HFFc6 (cell line): ENCODE measurements at places on chromosomes 7 and 10. TPM values are rescaled to one million over a fixed set of nuclear protein-coding genes. Genes with fewer than 3 reads are reported as not detected.

Gene HOGA1
- 0.66 and 0.68 TPM in 2 replicates for total RNA-seq

Gene AZGP1
- total RNA-seq, result not detected in 3 replicates

Gene THNSL1
- total RNA-seq, result 3.3 to 4.6 TPM (median 3.7 TPM) in 3 replicates

Gene HK1
- total RNA-seq, result 147 and 153 TPM in 2 replicates

Gene CYP26C1
- total RNA-seq, result 0.09 TPM in 1 of 3 replicates, not detected in the others

Gene HKDC1
- total RNA-seq, result 0.33 to 0.84 TPM in 2 of 3 replicates, not detected in the other

Gene SPOCK2
- total RNA-seq, result not detected in 3 replicates

Gene MBL2
- total RNA-seq, result not detected in 3 replicates

Gene TPK1
- total RNA-seq, result 0.21 to 0.73 TPM in 2 of 3 replicates, not detected in the other

Gene EFCAB10
- not detected in 3 replicates for total RNA-seq

Gene GPRIN2
- total RNA-seq, result not detected in 2 replicates

Gene LIPM
- not detected in 3 replicates for total RNA-seq

Gene TAS2R4
- 0.11 to 0.13 TPM (median 0.12 TPM) in 3 replicates for total RNA-seq

Gene NPTX2
- total RNA-seq, result not detected in 3 replicates

Gene HOXA13
- total RNA-seq, result 13.2 to 16.4 TPM (median 15.2 TPM) in 3 replicates

Gene PHKG1
- total RNA-seq, result 0.27 to 0.31 TPM (median 0.29 TPM) in 3 replicates

Gene PLEKHA1
- 19.0 to 30.2 TPM (median 25.6 TPM) in 3 replicates for total RNA-seq

Gene THSD7A
- total RNA-seq, result not detected in 3 replicates

Gene KLF14
- not detected in 3 replicates for total RNA-seq

Gene DPCD
- 30.4 to 38.3 TPM (median 36.1 TPM) in 3 replicates for total RNA-seq

Gene CALML5
- not detected in 3 replicates for total RNA-seq

Gene NOS3
- total RNA-seq, result 0.83 to 2.2 TPM (median 1.3 TPM) in 3 replicates

Gene LRRD1
- not detected in 3 replicates for total RNA-seq

Gene TPST1
- 22.4 to 28.8 TPM (median 25.8 TPM) in 3 replicates for total RNA-seq

Gene NAT16
- total RNA-seq, result not detected in 3 replicates

Gene FAM25C
- not detected in 3 replicates for total RNA-seq

Gene CTAGE15
- 0.07 TPM in 1 of 3 replicates, not detected in the others for total RNA-seq

Gene SFTPA2
- not detected in 3 replicates for total RNA-seq

Gene SYT15B
- 0.24 to 2.0 TPM (median 0.72 TPM) in 3 replicates for total RNA-seq

Gene ZNF777
- 14.0 to 15.0 TPM (median 14.2 TPM) in 3 replicates for total RNA-seq

Gene SRRM3
- total RNA-seq, result 0.12 TPM in 1 of 3 replicates, not detected in the others

Gene LLCFC1
- total RNA-seq, result not detected in 3 replicates

Gene SH2D4B
- total RNA-seq, result 0.04 TPM in 1 of 3 replicates, not detected in the others

Gene HMX2
- not detected in 3 replicates for total RNA-seq

Gene ASB10
- total RNA-seq, result not detected in 3 replicates

Gene CYP3A4
- not detected in 3 replicates for total RNA-seq

Gene FOXP2
- 0.41 TPM in 1 of 3 replicates, not detected in the others for total RNA-seq

Gene BCL7B
- 50.4 to 56.8 TPM (median 55.7 TPM) in 3 replicates for total RNA-seq

Gene FAM25G
- total RNA-seq, result not detected in 3 replicates

Gene LIPJ
- not detected in 2 replicates for total RNA-seq

Gene CLEC2L
- total RNA-seq, result not detected in 3 replicates

Gene AGAP9
- total RNA-seq, result 2.6 to 3.5 TPM (median 2.8 TPM) in 3 replicates

Gene USP54
- total RNA-seq, result 7.7 to 10.5 TPM (median 9.3 TPM) in 3 replicates

Gene GPR85
- 2.0 to 3.1 TPM (median 2.1 TPM) in 3 replicates for total RNA-seq

Gene CHN2
- total RNA-seq, result not detected in 3 replicates

Gene PRXL2A
- total RNA-seq, result 0.26 TPM in 1 of 2 replicates, not detected in the other

Gene ANKRD30A
- not detected in 3 replicates for total RNA-seq

Gene IDI2
- total RNA-seq, result not detected in 3 replicates

Gene C10orf71
- total RNA-seq, result not detected in 2 replicates

Gene HOXA10
- total RNA-seq, result 39.4 to 42.2 TPM (median 39.7 TPM) in 3 replicates

Gene CPEB3
- 0.92 to 1.1 TPM (median 1.0 TPM) in 3 replicates for total RNA-seq

Gene WDR86
- total RNA-seq, result not detected in 3 replicates

Gene WBP1L
- total RNA-seq, result 37.3 to 40.6 TPM (median 40.2 TPM) in 3 replicates

Gene COL13A1
- total RNA-seq, result 38.2 and 46.6 TPM in 2 replicates

Gene XPNPEP1
- total RNA-seq, result 58.5 to 68.9 TPM (median 62.3 TPM) in 3 replicates

Gene DUSP5
- 33.4 to 55.1 TPM (median 45.4 TPM) in 3 replicates for total RNA-seq
